ENCODE measurements at places on chromosomes 2 and 18. TPM values are rescaled to one million over a fixed set of nuclear protein-coding genes. Genes with fewer than 3 reads are reported as not detected.

The SLC23A3 gene
- 13.0 TPM for polyA plus RNA-seq

The SP140 gene
- polyA plus RNA-seq, result 1.5 TPM

The PRKAG3 gene
- polyA plus RNA-seq, result not detected

The SPTBN1 gene
- 69.8 TPM for polyA plus RNA-seq

The SPHKAP gene
- polyA plus RNA-seq, result 0.27 TPM

The SCN2A gene
- 0.25 TPM for polyA plus RNA-seq

The CDK5R2 gene
- polyA plus RNA-seq, result 0.22 TPM

The FOXI3 gene
- polyA plus RNA-seq, result not detected

DNA sequence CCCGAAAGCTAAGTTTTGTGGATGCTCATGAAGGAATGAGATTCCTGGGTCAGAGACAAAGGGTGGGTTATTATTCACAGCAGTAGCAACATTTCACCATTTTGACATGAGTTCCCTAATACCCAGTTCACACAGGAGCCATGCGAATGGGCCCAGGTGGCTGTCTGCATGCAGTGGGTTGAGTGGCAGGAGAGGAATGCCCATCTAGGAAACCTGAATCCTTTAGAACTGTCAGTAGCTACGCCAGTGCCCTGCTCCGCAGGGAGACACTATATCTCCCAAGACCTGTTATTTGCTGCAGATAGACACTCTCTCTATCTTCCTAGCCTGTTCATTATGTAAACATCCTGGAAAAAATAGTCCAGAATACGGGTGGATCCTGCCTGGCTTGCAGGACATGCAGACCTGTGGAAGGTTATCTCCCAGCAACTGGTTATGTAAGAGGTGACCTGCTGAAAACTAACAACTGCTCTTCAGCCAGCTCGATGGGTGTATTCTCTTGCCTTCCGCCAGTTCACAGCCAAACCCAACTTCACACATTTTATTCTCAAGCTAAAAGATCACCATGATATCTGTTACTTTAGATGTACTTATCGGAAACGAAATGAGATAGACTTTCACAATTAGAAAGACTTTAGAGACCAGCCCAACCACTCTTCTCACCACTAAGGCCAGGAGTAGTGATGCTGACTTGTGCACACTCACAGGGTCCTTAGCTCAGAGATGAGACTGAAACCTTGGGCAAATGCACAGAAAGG is 59.1 kb downstream of the MBP start:
- no peak for DNase-seq
- H3K36me3 ChIP-seq, result no peaks in the 10 kb centered on the region
- no peaks in the 10 kb centered on the region for H3K27me3 ChIP-seq
- H3K27ac ChIP-seq, result peak overlapping the region; percentile 6

DNA sequence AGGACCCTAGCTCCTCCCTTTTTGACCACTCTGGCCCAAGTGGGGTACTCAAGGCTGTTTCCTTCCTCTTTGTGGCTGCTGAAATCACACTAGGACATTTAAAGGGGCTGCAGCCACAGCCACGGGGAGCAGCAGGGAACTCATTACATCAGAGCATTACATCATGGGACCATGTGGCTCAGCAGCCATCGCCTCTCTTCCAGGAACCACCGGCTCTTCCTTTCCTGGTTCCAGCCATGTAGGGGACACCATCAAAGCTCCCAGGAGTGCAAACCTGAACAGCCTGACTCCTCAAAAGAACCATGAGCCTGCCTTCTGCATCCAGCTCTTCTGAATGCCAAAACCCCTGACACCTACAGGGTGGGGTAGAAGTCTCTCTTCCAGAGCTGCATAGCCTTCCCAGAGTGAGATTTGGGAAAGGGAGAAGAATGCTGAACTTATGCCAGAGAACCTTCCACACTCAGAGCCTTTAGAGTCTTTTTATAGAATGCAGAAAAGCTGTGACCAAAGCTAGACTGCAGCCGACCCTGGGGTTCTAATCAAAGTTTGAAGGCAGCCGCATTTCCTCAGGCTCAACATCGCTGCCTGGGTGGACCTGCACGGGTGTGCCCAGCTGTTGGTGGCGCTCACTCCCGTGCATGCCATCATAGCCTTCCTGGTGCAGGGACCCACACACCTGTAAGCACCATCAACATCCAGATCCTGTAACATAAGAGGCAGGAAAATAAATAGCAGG is 121.7 kb downstream of the KLHL29 start:
- no peak for DNase-seq
- no peaks in the 10 kb centered on the region for H3K27me3 ChIP-seq
- H3K4me1 ChIP-seq, result no peaks in the 10 kb centered on the region
- no peaks in the 10 kb centered on the region for H3K36me3 ChIP-seq
- no peak overlapping the region for H3K4me3 ChIP-seq

GRCh38 chr2:174617120-174617519 is 19.5 kb upstream of the WIPF1 start:
- no peak overlapping the region for H3K4me3 ChIP-seq
- H3K4me1 ChIP-seq, result peaks cover 13% of the 10 kb centered on the region
- H3K27ac ChIP-seq, result no peak overlapping the region
- H3K36me3 ChIP-seq, result no peaks in the 10 kb centered on the region

- H3K36me3 ChIP-seq, result peaks cover 3% of the 10 kb centered on the region
- no peak overlapping the region for H3K27ac ChIP-seq
- no peaks in the 10 kb centered on the region for H3K27me3 ChIP-seq
- DNase-seq, result no peak
- peaks cover 3% of the 10 kb centered on the region for H3K4me1 ChIP-seq
- no peak overlapping the region for H3K4me3 ChIP-seq
These were observed 48.7 kb downstream of the PRELID3A start for GRCh38 chr18:12456441-12456840.

- H3K36me3 ChIP-seq, result no peaks in the 10 kb centered on the region
- H3K27me3 ChIP-seq, result no peaks in the 10 kb centered on the region
- H3K4me1 ChIP-seq, result no peaks in the 10 kb centered on the region
- no peak overlapping the region for H3K27ac ChIP-seq
- DNase-seq, result peak; percentile 33
- no peak overlapping the region for H3K4me3 ChIP-seq
These were observed 199.3 kb upstream of the EPAS1 start for GRCh38 chr2:46097714-46098480.

GRCh38 chr2:17107151-17107550 is 411.1 kb downstream of the RAD51AP2 start:
- no peak overlapping the region for H3K4me3 ChIP-seq
- no peak for DNase-seq
- H3K36me3 ChIP-seq, result no peaks in the 10 kb centered on the region
- H3K27ac ChIP-seq, result no peak overlapping the region
- H3K4me1 ChIP-seq, result no peaks in the 10 kb centered on the region
- no peaks in the 10 kb centered on the region for H3K27me3 ChIP-seq

DNA sequence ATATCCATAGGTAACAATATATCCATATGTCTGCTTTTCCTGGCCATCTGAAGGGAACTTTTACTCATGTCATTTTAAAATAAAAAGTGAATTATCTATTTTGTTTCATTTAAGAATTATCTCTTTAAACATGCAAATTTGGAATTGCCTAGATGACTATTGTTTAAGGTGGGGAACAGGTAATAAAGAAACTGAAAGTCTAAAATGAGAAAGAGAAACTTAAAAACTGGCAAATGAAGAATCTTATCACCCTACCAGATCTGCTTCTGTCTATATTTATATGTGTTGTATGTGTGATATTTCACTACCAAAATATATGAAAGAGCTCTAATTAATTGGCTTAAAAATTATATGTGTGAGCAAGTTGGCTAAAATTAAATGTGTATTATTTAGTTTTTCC is 243.2 kb upstream of the KCNH7 start:
- H3K27ac ChIP-seq, result no peak overlapping the region
- no peaks in the 10 kb centered on the region for H3K4me1 ChIP-seq
- no peak overlapping the region for H3K4me3 ChIP-seq
- H3K36me3 ChIP-seq, result no peaks in the 10 kb centered on the region
- no peak for DNase-seq

DNA sequence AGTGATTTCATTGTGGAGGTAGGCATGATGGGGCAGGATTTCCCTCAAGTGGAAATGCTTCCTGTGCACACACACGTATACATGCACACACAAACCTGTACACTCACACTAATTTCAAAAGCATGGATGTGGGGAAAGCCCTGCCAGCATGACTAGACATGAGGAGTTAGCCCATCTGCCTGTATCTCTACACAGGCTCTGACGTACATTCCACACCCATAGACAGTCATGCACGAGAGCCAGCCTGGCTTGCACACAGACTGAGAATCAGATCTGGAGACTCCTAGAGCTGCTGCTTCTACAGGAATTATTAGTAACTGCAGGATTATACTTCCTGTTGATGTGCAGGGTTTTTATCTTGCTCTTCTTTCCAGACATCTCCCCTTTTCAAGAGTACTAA is 27.3 kb upstream of the NFU1 start:
- no peak overlapping the region for H3K4me3 ChIP-seq
- no peak for DNase-seq
- H3K4me1 ChIP-seq, result no peaks in the 10 kb centered on the region

DNA sequence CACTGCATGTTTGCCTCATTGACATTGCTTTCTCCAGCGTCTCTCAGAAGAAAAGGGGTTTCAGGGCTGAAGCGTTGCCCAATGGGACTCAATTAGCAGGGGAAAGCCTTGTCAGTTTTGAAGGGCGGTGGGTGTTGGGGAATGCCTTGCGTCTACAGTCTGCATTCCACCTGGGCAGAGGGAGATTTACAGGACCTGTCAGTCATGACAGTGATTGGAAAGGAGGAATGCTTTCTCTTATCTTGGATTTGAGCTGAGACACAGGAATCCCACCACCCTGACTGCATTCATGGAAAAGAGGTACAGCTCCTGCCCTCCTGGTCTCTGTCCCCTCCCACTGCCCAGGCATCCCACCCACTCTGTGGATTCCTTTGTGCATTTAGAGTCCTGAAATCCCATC is 123.9 kb downstream of the ACKR3 start:
- H3K4me1 ChIP-seq, result no peaks in the 10 kb centered on the region
- H3K36me3 ChIP-seq, result no peaks in the 10 kb centered on the region
- DNase-seq, result no peak

Measured in small intestine (tissue), 16 donors.